ENCODE measurements at places on chromosomes 6 and 20.

DNA sequence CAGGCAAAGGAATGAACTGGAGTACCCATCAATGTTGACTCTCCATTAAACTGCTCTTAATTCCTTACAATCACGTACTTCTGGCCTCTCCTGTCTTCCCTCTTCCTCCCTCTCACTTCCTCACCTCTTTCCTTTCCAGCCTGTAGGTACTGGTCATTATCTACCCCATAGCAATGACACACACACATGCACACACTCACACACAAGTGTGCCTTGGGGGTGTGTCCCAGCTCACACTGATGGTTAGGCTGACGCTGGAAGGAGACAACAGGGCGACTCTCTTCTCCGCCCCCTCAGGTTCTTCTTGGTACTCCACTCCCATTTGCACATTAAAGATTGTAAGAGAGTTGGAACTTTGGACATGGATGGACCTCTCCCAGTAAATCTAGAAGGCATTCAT, 14.0 kb upstream of the SERPINB9 start:
- no peak for DNase-seq

DNA sequence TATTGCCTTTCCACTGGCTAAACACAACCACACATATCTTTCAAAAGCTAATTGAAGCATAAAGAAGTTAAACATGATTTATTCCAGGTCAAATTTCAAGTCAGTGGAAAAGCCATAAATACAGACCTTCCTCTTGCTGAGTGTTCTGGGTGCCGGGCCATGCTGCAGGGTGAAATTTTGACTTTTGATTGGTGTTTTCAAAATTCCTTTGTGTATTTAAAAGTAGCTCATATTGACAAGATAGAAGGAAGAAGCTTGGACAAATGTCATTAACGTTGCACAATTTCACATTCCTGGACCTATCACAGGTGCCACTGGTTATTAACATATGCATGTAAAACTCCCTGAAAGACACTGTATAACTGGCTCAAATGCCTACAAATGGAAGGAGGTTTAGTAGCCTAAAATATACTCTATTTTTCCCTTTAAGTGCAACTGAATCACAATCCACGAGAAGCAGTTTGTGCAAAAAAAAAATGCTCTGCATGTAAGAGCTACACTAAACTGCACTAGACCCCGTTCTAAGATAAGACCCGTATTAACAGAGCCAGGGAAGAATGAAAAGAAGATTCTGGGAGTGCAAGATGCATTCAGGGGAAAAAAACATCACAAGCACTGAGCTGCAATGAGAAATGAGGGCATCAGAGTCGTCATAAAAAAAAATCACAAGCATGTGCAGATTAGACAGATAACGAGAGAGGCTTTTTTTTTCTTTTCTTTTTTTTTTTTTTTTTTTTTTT, 30.4 kb downstream of the ATXN1 start:
- no peak for DNase-seq

- DNase-seq: no peak
Observed at GRCh38 chr6:142716097-142716496, 228.9 kb downstream of the HIVEP2 start.

- DNase-seq: no peak
Observed at GRCh38 chr6:134626086-134626485, 308.2 kb upstream of the SGK1 start.

- DNase-seq: no peak
Observed at GRCh38 chr6:73329201-73329600, 24.9 kb downstream of the DPPA5 start.

- no peak for DNase-seq
Observed at GRCh38 chr20:63544958-63545516, 2.5 kb downstream of the SRMS start.

- no peak for DNase-seq
Observed at GRCh38 chr6:20068421-20068988, 143.8 kb downstream of the MBOAT1 start.

DNA sequence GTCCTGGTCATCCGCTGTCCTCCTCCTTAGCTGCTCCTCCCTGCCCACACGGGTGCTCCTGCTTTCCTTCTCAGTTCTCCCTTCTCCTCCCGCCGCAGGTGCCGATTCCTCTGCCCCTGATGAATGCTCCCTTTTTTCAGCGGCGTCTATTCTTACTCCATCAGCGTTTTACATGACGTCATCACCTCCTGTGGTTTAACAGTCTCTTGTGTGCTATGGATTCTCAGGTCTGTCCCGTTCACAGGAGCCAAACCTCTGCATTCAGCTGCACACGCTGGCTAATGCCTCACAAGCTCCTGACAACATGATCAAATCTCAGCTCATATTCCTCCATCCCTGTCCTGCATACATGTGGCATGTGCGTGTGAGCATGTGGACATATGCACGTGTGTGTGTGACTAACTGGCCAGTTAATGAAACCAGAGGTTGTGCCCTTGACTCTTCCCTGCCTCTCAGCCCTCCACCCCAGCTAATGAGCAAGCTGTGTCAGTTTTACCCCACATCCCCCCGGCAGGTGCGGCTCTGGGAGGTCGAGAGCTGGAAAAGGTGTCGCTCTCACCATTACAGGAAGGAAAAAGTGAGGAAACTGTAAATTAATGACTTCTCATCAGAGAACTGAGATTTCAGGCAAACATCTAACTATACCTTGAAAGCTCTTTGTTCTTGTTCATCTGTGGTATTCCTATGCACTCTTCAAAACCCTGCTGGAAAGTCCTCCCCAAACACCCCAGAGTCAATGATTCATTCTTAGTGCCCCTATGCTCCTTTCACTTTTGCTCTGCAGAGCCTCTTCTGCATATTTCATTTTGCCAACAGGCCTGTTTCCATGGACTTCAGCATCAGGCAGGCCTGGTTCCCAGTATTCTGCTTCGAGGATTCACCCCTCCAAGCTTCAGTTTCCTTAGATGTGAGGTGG, 163.1 kb downstream of the TTLL2 start:
- no peak for DNase-seq

DNA sequence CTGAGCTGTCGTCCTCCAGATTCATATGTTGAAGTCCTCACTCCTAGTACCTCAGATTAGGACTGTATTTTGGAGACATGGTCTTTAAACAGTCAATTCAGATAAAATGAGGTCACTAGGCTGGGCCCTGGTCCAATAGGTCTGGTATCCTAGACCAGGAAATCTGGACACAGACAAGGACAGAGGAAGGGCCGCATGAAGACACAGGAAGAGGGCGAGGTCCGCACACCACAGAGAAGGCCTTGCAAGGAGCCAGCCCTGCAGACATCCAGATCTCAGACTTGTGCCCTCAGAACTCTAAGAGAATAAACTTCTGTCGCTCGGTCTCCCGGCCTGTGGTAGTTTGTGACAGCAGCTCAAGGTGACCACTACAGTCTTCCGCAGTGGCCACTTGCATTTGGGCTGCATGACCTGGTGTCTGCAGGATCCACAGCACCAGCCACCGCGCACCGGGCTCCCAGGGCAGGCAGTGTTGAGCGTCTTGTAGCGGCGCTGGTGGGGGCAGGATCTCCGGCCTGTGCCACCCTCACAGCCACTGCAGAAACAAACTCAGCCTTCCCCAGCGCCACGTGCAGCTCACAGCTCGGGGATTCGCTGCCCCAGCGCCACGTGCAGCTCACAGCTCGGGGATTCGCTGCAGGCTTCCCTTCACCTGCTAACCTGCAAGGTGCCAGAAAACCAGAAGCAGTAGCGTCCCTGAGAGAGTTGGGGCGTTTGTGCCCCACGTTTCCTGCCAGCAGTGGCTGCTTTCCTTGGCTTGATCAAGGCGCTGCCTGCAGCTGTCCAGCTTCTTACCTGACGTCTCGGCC, 6.0 kb upstream of the RBM38 start:
- DNase-seq: no peak

DNA sequence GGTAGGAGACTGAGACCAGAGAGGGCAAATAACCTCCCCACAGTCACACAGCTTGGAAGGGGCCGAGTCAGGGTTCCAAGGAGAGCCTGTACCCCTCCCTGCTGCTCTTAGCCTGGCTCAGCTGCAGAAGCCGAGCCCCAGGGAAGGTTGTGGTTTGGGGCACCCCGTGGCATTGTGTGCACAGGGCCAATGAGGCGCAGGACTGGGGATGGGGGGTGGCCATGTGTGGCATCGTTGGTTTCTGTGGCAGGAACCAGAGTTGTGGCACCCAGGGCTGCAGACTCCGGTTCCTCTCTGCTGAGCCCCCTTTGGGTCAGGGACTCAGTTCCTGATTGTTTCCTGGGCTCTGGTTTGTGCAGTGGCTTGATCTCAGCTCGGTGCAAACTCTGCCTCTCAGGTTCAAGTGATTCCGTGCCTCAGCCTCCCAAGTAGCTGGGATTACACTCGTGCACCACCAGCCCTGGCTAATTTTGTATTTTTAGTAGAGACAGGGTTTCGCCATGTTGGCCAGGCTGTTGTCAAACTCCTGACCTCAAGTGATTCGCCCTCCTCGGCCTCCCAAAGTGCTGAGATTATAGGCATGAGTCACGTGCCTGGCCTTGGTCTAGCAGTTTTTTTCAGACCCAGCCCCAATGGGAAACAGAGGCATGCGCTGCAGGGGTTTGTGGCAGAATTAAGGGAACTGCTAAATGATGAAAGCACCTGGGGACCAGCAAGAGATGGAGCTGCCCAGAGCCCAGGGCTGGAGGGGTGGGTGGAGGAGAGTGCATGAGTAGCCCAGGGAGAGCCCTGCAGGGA, 221.0 kb upstream of the SULF2 start:
- no peak for DNase-seq

- DNase-seq: no peak
Observed at GRCh38 chr6:148365041-148365440, 22.4 kb downstream of the SASH1 start.

DNA sequence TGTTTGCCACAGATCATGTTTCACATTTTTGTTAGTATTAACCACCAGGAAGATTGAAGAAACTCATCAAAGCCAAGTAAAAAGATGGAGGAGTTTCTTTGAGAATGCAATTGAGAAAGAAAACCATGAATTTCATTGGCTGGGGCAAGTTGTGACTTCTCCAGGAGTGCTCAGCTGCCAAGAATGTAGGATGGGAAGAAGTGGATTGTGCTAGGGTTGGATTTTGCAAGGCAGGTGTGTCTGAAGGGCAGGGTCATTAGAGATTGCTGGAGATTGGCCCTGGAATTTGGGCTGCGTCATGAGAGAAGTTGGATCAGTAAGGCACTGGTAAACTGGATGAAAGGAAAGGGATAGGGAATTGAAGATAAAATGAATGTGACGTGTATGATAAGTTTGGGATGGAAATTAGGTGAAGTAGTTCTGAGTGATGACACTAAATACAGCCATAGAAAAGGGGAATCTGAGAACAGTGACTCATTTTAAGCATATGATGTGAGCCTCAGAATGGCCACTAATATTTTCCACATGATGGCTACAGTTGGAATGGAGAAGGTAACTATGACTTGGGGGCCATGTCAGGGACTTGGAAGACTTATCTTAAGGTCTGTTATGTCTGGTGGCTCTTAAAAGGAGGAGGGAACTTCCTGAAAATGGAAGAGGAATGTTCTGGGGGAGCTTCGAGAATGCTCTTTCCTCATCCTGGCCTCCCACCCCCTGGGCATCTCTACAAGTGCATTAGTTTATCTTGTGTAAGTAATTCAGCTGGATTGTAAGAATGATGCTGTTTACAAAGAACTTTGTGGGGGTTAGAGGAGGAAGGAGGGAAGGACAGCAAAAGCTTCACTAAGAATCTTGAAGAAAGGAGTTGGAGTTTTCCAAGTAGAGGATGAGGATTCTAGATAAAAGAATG, 27.8 kb upstream of the ERVFRD-1 start:
- DNase-seq: no peak

DNA sequence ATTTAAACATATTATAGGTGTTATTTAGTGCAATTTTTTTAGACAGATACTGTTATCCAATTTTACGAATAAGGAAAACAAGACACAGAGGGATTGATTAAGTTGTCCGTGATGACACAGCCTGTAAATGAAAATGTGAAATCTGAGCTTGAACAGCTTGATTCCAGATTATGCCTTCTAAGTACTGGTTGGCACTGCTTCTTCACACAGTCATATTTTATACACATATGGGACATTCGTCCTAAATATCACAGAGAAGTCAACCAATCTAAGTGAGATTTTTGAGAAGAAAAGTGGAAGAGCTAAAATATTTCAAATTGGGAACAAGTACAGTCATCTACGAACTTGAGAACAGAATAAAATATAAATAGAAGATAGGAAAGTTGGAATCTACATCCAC, 756.3 kb downstream of the BCKDHB start:
- DNase-seq: no peak

GRCh38 chr20:22814471-22815205, 220.5 kb upstream of the SSTR4 start:
- DNase-seq: no peak

- DNase-seq: no peak
Observed at GRCh38 chr6:167424060-167424673, 99.3 kb downstream of the TTLL2 start.

DNA sequence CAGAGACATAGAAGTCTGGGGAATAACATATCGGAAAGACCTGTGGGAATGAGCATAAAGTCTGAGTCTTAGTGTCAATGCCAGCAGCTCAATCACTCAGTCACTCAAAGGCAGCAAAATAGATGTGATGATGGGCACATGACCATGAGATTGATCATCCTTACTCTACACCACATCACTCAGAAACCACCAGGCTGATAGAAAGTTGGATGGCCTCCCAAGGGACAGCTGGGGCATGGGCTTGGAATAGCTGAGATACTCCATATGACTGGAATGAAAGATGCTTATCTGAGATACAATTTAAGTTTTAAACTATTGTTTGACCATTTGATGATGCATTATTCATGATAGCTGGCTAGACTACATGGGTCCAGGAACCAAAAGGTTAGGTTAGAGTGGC, 80.9 kb upstream of the F13A1 start:
- DNase-seq: no peak

- DNase-seq: no peak
Observed at GRCh38 chr20:5362771-5363170, 46.0 kb upstream of the PROKR2 start.

DNA sequence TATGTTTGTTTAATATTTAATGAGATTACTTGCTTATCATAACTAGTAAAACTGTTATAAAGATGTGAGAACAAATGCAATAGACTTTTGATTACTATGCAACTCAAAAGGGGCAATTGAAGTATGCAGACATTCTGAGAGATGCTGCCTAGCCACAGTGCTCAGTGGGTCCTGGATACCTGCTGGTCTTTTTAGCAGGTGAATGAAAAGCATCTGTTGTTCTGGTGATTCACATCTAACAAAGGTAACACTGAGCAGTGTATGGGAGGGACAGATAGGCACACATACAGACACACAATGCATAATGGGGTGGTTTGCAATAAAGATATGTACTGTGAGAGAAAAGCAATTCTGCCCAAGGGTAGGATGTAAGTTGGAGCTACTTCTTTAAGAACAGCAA, 46.9 kb downstream of the OGFRL1 start:
- no peak for DNase-seq

DNA sequence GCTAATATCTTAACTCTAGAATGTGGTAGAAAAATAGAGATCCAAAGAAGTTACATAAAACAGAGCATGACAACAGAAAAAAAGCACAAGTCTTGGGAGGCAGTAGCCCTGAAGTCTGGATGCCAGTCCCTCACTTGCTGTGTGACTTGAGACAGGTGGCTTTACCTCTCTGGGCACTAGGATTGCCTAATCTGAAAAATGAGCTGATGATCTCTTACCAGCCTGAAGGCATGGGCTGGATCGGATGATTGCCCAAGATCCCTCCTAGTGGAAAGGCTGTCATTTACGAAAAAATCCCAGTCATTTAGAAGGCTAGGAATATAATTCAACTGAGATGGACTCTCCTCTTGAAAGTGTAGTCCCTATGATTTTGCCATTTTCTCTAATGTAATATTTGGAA, 10.9 kb upstream of the GCM1 start:
- DNase-seq: no peak
